AG08395 (cell line): ENCODE measurements at places on chromosomes 7 and 10.
A peak's percentile ranks its signal among the peaks of the same experiment; 100 is the strongest.

- no peak for DNase-seq
Observed at GRCh38 chr10:15027741-15028140, 16.0 kb upstream of the OLAH start.

- no peak for DNase-seq
Observed at GRCh38 chr7:44768628-44769371, 20.2 kb downstream of the ZMIZ2 start.

- DNase-seq, result peak; percentile 32
Observed at GRCh38 chr10:122567056-122567660, 6.6 kb downstream of the DMBT1 start.

GRCh38 chr10:25177754-25178135 is 2.9 kb downstream of the GPR158 start:
- DNase-seq, result no peak

DNA sequence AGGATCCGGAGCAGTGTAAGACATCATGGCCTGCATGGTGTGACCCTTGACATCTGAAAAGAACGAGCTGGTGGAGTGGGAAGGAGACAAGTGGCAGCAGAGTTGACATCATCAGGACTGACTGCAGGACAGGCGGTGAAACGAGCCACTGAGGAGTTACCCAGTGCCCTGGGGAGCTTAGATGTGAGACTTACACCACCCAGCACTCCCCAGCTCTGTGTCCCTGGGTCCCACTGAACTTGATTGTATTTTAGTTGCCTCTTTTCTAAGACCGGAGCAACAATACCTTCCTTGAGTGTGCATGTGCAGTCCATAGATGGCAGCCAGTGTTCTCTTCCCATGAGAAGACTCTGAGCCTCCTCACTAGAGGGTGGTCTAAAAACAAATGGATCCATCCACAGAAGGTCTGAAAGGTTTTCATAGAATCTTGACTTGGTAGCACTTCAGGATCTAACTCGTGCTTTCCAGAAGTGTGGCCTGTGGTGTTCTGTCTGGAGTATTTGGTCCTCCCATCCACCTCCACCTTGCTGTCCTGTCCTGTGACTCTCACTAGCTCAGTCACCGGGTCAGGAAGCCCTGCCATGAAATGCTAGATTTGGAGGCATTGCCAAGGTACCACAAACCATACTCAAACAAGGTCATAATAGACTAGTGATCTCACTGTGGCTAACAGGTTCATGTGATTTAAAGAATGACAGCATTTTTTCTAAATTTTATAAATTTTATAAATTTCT is 59.0 kb downstream of the IKZF1 start:
- no peak for DNase-seq

GRCh38 chr7:91557789-91558404 is 293.7 kb downstream of the FZD1 start:
- DNase-seq, result peak; percentile 40
